Esophagus muscularis mucosa (tissue), 4 donors: ENCODE measurements at places on chromosomes 12 and 14. TPM values are rescaled to one million over a fixed set of nuclear protein-coding genes. Genes with fewer than 3 reads are reported as not detected.

SLC5A8 gene
- total RNA-seq, result not detected

KCNK10 gene
- total RNA-seq, result 0.17 TPM

SLC25A21 gene
- 1.2 TPM for total RNA-seq

- H3K27ac ChIP-seq, result peak overlapping the region; percentile 80
- H3K36me3 ChIP-seq, result no peaks in the 10 kb centered on the region
- no peaks in the 10 kb centered on the region for H3K27me3 ChIP-seq
These were observed 369 bp downstream of the HPD start for GRCh38 chr12:121858318-121858661.

GRCh38 chr12:91094957-91095356 is 16.3 kb downstream of the LUM start:
- H3K4me3 ChIP-seq, result no peak overlapping the region
- H3K27me3 ChIP-seq, result no peaks in the 10 kb centered on the region
- H3K4me1 ChIP-seq, result no peaks in the 10 kb centered on the region
- no peak for DNase-seq
- H3K36me3 ChIP-seq, result no peaks in the 10 kb centered on the region

DNA sequence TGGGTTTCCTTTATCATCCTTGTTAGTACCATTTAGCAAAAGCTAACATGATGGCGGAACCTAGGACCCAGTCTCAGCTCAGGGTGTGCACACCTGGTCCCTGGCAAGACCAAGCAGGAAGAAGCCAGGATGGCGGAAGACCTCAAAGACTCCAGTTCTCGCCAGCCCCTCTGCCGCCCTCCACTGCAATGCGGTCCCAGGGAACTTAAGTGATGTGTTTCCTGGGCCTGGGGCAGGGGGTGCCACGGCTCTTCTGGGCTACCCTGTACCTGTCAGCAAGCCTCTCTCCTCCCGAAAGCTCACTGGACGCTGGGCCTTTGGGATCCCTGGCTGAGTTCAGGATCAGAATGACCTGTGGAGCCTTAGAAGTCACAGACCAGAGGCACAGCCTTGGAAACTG is 71.3 kb downstream of the FBXL14 start:
- H3K4me3 ChIP-seq, result no peak overlapping the region
- H3K27me3 ChIP-seq, result peaks cover 13% of the 10 kb centered on the region
- no peak overlapping the region for H3K27ac ChIP-seq
- no peak for DNase-seq
- H3K36me3 ChIP-seq, result no peaks in the 10 kb centered on the region

GRCh38 chr12:88243982-88244381 is 101.9 kb downstream of the TMTC3 start:
- H3K36me3 ChIP-seq, result no peaks in the 10 kb centered on the region
- no peaks in the 10 kb centered on the region for H3K27me3 ChIP-seq
- no peak overlapping the region for H3K27ac ChIP-seq

- H3K4me1 ChIP-seq, result peaks cover 44% of the 10 kb centered on the region
- H3K27me3 ChIP-seq, result no peaks in the 10 kb centered on the region
- H3K4me3 ChIP-seq, result peak overlapping the region; percentile 68
- H3K27ac ChIP-seq, result no peak overlapping the region
- DNase-seq, result no peak
- no peaks in the 10 kb centered on the region for H3K36me3 ChIP-seq
These were observed 1.3 kb downstream of the GLI1 start for GRCh38 chr12:57460841-57461275.
